Stimulated activated CD8-positive, alpha-beta memory T cell treated with anti-CD3 and anti-CD28 coated beads, Interleukin-7, amount 100 ng/mL, for 1 hour (primary cell): ENCODE measurements at places on chromosomes 4 and X.

GRCh38 chr4:94550352-94550751 lies 98.6 kb downstream of the PDLIM5 start:
- no peak for DNase-seq

GRCh38 chrX:42825201-42825600 lies 47.2 kb upstream of the PPP1R2C start:
- no peak for DNase-seq

GRCh38 chr4:182695009-182695408 lies 222.2 kb downstream of the DCTD start:
- DNase-seq: no peak

GRCh38 chr4:82458729-82459128 lies 28.3 kb downstream of the ENOPH1 start:
- DNase-seq: no peak

GRCh38 chr4:54322818-54323417 lies 93.8 kb downstream of the PDGFRA start:
- DNase-seq: no peak
